ENCODE measurements at places on chromosomes 4 and X.

- DNase-seq: no peak
Measured at GRCh38 chr4:182486881-182487280, 243.7 kb downstream of the TENM3 start.

GRCh38 chr4:105058177-105058812, 88.4 kb upstream of the TET2 start:
- no peak for DNase-seq

DNA sequence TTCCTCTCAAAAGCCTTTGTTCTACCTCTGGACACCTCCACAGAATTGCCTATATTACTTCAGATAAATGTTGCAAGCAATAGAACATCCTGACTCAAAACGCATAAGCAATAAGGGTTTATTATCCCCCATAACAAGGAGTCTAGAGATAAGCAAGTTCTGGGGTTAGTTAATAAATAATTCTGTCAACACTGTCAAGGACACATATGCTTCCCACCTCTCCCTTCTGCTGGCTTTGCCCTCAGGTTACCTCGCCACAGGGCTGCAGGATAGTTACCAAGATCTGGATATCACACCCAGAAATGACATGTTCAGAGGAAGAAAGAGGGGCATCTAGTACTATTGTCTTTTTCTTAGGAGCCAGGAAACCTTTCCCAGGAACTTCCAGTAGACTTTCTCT, 14.0 kb upstream of the DUSP21 start:
- no peak for DNase-seq

DNA sequence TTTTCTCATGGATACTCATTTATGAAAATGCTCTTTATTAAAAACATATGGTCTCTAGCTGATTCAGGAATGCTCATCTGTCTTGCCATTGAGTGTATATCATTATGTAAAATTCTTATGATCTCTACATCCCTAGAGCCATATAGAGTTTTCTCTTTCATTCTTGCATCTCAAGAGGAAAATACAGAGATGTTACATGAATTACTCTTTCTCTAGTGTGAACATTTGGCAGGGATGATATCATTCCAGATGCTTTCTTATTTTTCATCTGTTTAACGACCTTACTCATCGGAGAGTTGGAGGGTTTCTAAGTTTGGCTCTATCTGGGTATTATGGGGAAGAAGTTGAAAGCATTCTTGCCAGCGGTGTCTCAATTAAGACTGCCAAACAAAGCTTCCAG, 202.9 kb upstream of the SLC7A11 start:
- DNase-seq: no peak

- DNase-seq: no peak
Measured at GRCh38 chr4:138475116-138475515, 233.0 kb upstream of the SLC7A11 start.

- no peak for DNase-seq
Measured at GRCh38 chrX:23287191-23287725, 47.4 kb upstream of the PTCHD1 start.

- DNase-seq: no peak
Measured at GRCh38 chrX:38304010-38304409, 23.3 kb downstream of the RPGR start.

- no peak for DNase-seq
Measured at GRCh38 chrX:55201930-55202579, 18.1 kb upstream of the PAGE5 start.

GRCh38 chr4:4427886-4428285, 41.0 kb downstream of the NSG1 start:
- DNase-seq: no peak

DNA sequence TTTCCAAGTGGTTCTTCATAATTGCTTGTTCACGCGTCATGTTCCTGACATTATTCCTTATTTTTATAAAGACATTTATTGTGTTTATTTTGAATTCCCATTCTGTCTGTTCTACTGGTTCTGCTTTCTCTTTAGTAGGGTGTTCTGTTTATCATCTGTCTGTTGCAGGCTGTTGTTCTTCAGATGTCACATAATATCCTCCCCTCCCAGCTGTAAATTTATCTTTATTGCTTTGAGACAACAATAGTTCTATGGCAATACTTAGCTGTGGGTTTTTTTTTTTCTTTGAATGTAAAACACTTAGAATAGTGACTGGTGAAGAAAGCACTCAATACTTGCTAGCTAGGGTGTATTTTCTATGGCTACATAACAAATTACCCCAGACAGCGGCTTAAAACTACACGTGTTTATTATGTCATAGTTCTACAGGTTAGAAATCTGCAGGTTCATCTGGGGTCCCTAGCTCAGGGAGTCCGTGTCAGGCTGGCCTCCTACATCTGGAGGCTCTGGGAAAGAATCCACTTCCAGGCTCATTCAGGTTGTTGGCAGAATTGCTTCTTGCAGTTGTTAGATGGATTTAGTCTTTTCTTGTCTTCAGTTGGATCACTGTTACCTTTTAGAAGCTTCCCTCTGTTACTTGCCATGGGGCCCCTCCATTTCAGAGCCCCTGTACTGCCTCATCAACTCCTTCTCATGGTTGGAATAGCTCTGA, 63.4 kb upstream of the ENPEP start:
- DNase-seq: no peak

DNA sequence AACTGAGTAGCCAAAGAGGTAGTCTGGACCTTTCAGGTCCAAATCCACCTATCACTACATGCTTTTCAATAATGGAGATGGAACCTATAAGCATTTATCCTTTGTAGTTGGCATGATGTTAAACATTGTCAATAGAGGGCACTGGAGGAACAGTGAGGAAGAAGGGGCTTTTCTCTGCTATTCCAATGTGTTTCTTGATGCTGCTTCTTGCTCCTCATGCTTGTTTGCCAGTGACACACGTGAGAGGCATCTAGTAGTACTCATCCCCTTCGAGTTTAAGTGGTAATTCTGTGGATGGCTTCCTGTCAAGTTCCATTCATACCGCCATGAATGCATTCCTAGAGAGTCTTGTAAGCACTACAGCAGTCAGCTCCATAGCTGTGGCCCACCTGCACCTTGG, 84.0 kb downstream of the NAA11 start:
- DNase-seq: no peak

- no peak for DNase-seq
Measured at GRCh38 chrX:119477812-119478232, 9.6 kb downstream of the SLC25A5 start.

DNA sequence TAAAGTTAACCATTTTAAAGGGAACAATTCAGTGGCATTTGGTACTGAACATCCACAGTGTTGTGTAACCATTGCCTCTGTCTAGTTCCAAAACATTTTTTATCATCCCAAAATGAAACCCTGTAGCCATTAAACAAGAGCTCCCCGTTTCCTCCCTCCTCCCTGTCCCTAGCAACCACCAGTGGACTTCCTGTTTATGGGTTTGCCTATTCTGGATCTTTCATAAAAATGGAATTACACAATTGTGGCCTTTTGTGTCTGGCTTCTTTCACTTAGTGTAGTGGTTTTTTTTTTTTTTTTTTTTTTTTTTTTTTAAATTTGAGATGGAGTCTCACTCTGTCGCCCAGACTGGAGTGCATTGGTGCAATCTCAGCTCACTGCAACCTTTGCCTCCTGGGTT, 11.6 kb downstream of the RBMX2 start:
- DNase-seq: no peak

DNA sequence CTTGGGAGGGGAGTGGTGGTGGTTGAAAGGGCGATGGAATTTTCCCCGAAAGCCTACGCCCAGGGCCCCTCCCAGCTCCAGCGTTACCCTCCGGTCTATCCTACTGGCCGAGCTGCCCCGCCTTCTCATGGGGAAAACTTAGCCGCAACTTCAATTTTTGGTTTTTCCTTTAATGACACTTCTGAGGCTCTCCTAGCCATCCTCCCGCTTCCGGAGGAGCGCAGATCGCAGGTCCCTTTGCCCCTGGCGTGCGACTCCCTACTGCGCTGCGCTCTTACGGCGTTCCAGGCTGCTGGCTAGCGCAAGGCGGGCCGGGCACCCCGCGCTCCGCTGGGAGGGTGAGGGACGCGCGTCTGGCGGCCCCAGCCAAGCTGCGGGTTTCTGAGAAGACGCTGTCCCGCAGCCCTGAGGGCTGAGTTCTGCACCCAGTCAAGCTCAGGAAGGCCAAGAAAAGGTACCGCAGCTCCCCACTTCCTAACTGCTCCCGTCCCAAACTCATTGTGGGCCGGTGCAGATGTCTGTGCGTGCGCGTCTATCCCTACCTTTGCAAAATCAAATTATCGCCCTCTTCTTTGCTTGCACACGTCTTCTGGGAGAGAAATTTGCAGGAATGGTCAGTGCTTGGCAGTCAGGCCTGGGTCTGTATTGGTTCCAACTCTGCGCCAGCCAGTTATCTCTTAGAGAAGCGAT, 533 bp downstream of the IL15 start:
- DNase-seq: peak; percentile 26

- DNase-seq: no peak
Measured at GRCh38 chrX:27660878-27661277, 70.7 kb downstream of the DCAF8L2 start.

DNA sequence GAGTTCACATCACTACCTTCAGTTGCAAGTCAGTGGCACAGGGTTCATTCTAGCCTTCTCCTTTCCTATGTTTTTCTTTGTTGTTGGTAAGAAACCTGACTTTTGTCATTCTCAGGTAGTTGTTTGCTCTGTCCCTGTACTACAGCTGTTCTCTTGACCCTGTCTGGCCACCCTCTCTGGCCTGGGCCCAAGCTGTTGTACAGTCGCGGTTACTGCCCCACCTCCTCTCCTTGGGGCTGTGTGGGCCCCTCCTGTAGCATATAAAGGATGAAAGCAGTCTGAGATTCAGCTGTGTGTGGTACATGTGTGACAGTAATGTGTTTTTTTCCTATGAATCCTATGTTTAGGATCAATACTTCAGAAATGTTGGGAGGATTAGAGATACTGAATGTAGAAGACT, 12.5 kb downstream of the MOB1B start:
- DNase-seq: no peak

GRCh38 chr4:133096972-133097371, 52.1 kb upstream of the PCDH10 start:
- no peak for DNase-seq

GRCh38 chr4:153438916-153439756, 27.0 kb upstream of the TMEM131L start:
- peak; percentile 66 for DNase-seq

DNA sequence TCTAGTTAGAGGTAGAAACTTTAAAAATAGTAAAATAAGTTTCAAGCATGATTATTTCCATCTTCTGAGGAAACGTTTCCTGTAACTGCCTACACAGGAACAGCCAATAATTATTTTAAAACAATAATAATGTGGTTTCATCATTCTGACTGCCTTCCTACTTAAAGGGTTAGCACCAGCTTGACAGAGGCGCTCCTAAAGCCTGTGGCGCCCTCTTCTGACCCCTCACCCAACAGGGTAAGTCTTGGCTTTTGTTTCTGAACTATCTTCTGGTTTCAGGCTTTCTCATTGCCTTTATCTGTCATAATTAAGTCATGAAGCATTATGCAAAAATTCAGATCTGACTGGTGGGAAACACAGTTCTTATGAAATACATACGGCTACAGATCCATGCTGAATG, 96.7 kb downstream of the ITM2A start:
- DNase-seq: peak; percentile 79

Data from CD4-positive, alpha-beta T cell treated with Interleukin-21 for 1 hour (primary cell).